Kasumi-1 (cell line): ENCODE measurements at places on chromosomes 12 and 14.

- DNase-seq, result no peak
These were observed 4.4 kb upstream of the GALNT6 start for GRCh38 chr12:51395283-51396230.

- DNase-seq, result no peak
These were observed 21.0 kb upstream of the EMP1 start for GRCh38 chr12:13175499-13175898.

GRCh38 chr14:41403360-41403759, 203.3 kb upstream of the LRFN5 start:
- DNase-seq, result no peak

DNA sequence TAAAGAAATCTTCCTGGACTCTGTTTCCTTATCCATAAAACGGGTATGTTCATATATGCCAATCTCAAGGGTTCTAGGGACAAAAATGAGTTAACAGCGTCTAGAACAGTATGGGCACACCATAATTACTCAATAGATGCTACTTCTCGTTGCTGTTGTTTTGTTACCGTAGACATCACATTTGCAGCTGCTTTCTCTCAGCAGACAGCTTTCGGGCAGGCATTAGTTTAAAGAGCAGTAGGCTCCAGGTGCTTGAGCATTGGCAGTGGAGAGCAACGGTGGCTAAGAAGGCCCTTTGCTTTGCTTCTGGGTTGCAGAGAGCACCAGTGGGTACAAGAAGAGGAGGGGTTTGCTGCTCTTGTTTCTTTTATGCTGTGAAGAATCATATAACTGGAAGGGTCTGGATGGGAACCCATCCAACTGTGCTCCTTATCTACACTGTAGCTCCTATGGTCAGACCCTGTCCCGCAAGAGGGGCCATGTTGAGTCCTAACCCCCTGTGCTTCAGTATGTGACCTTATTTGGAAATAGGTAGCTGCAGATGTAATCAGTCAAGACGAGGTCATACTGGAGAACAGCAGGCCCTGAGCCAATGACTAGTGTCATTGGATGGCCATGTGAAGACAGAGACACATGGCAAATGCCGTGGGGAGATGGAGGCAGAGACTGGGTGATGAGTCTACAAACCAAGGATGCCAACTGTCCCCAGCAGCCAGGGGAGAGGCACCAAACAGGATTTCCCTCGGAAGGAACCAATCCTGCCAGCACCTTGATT, 120.0 kb downstream of the RBM19 start:
- no peak for DNase-seq

DNA sequence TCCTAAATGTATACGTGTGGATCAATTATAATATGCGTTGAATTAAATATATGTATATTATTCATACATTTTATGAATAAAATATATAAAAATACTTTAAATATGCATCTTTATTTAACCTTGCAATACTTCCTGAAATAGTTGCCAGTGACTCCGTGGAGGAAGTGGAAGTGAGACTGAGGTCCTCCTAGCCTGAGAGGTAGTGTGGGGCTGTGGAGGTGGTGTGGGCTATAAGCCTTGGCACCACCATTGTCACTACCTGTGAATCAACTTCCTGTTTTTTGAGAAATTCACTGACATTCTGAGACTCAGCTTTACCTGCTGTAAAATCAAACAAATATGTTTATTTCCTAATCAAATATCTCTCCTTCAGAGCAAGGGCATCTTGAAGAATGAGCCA, 514.2 kb downstream of the VRK1 start:
- DNase-seq, result no peak

- DNase-seq, result no peak
These were observed 229.2 kb upstream of the TMTC1 start for GRCh38 chr12:30012816-30013450.

GRCh38 chr14:102699416-102700110, 77.7 kb upstream of the TRAF3 start:
- DNase-seq, result no peak

DNA sequence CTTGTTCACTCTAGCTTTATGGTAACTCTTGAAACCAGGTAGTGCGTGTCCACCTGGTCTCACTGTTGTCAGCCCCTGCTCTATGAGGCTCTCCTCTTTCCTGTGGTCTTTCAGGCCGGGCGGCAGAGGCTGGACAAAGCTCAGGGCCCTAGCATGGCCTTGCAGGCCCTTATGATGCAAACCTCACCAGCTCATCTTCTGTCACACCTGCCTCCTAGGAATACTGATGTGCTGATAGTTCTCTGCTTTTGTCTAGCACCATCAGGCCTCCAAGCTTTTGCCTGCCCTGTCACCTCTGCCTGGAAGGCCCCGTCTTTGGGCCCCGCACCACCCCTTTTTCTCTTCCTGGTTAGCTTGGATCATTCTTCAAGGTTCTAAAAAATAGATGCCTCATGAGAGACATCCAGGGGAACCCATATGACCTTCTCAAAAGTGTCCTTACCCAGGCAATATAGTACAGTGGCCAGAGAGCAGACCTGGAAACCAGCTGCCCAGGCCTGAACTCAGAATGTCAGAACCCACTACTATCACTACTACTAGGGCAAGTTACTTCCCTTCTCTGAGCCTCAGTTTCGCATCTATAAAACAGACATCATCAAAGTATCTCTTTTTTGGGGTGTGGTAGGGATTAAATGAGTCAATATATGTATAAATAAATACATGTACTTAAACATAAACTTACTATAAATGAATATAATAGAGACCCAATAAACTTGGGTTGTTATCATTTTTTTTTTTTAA, 91.7 kb downstream of the ZFP36L1 start:
- no peak for DNase-seq

- no peak for DNase-seq
These were observed 601 bp downstream of the MDGA2 start for GRCh38 chr14:47674543-47675465.

GRCh38 chr12:84607170-84607819, 305.3 kb downstream of the SLC6A15 start:
- DNase-seq, result no peak

- DNase-seq, result no peak
These were observed 32.8 kb downstream of the CPNE8 start for GRCh38 chr12:38872561-38872960.

- DNase-seq, result no peak
These were observed 100.9 kb downstream of the RPS29 start for GRCh38 chr14:49485290-49485689.

DNA sequence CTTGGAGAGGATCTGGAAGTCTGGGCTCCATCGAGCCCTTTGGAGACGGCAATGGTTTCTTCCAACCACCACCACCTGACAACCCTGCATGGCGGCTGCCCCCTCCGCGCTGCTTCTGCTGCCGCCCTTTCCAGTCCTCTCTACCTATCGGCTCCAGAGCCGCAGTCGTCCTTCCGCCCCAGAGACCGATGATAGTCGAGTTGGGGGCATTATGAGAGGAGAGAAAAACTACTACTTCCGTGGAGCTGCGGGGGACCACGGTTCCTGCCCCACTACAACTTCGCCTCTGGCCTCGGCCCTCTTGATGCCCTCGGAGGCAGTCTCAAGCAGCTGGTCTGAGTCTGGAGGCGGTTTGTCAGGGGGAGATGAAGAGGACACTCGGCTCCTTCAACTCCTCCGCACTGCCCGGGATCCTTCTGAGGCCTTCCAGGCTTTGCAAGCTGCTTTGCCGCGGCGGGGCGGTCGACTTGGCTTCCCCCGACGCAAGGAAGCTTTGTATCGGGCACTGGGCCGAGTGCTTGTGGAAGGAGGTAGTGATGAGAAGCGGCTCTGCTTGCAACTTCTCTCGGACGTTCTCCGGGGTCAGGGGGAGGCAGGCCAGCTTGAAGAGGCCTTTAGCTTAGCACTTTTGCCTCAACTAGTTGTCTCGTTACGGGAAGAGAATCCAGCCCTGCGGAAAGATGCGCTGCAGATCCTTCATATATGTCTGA, 499 bp downstream of the TOGARAM1 start:
- DNase-seq, result peak; percentile 57

- DNase-seq, result peak; percentile 93
These were observed 14.9 kb upstream of the FKBP11 start for GRCh38 chr12:48940181-48940580.

- DNase-seq, result no peak
These were observed 30.8 kb upstream of the RESF1 start for GRCh38 chr12:31928246-31929026.

DNA sequence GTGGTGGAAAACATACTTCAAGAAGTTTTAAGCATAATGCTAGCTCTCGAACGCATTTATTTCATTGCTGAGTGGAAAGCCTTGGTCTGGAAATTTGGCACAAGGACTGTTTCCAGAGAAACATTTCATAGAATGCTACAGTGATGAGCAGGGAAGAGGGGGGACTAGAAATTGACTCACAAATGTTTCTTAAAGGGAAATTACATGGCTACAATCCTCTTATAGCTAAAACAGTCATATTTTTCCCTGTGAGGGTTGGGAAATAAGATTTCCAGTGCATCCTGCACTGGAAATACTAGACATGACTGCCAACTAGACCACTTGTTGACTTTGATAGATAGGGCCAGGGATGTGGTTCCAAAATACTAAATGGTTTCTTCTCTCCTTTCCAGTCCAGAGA, 197.3 kb upstream of the RGS6 start:
- no peak for DNase-seq

DNA sequence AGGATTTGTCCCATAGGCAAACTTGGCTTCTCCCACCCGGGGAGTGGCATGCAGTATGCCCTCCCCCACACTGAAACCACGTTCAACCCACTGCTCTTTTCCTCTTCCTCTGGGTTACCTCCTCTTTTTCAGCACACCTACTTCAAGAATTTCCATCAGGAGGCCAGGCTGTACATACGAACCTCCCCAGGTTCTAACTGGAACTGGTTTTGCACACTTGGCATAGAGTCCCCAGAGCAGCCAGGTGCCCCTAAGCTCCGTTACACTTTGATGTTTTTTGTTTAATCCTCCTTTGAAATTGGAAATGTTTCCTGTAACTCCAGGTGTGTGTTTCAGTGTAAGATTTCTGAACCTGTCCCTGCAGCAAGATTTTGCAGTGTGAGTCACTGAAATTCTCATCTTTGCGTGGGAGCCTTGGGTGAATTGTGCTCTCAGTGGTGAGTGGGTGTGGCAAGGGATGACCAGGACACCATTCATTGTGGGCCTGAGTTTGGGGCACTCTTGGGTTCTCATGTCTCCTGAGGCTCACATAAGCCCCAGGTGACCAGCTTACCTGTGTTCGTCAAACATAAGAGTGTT, 18.2 kb downstream of the CD9 start:
- no peak for DNase-seq

DNA sequence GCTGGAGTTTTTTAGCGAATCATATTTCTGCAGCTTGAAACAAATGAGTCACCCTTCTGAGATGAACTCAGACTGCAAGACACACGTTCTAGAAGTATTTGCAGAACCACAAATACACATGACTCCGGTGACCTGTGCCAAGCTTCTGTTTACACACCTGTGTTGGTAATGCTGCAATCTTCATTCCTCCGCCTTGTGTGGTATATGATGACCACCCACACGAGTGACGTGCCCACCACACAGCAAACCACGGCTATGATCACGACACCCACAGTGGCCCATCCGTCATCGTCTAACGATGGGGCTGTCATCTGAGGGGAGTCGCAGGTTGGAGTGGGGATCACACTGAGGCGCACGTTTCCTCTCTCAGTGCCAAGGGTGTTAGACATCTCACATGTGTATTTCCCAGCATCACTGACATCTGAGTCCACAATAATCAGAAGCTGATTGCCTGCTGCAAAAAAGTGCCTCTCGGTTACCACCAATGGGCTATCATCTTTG, 43.0 kb downstream of the LRIG3 start:
- no peak for DNase-seq

DNA sequence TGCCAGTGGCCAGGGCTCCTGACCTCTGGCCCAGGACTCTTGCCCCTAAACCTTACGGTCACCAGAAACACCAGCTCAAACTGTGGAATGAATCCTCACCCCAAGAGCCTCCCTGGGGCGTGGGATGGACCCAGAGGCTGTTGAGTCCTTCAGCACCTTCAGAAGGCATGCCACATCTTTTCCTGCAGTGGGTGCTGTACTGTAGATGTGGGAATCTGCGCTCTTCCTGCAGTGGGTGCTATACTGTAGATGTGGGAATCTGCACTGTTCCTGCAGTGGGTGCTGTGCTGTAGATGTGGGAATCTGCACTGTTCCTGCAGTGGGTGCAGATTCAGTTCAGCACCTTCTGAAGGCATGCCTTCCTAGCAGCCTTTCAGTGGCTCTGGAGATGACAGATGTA, 1.2 kb downstream of the KRT82 start:
- DNase-seq, result no peak

GRCh38 chr12:66976526-66976925, 292.6 kb upstream of the CAND1 start:
- no peak for DNase-seq

DNA sequence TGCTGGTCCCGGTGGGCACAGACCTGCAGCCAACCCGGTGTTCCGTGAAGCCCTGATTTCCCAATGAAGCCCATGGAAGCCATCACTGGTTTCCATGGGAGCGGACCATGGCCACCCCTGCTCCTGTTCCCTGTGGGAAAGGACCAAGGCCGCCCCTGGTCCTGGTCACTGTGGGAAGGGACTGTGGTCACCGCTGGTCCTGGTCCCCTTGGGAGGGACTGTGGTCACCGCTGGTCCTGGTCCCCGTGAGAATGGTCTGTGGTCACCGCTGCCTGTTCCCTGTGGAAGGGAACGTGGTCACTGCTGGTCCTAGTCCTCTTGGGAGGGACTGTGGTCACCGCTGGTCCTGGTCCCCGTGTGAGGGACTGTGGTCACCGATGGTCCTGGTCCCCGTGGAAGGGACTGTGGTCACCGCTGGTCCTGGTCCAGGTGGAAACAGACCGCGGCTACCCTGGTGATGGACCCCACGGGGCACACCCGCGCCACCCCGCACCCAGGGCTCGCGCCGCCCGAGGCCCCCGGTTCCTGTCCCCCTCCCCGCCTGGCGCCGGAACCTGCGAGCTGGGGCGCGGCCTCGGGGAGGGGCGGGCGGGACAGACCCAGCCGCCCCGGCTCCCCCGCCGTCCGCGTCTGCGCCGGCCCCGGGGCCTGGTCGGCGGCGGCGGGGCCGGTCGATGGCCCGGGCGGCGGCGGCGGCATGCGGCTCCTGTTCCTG, at the start of gene GLT1D1:
Gene GLT1D1 (plus strand): TSS at position 594 of the 715 bp plus-strand sequence. CDS start 104 bp downstream, at position 698.
- DNase-seq, result no peak

- no peak for DNase-seq
These were observed 3.0 kb upstream of the METTL17 start for GRCh38 chr14:20986811-20987210.
